ENCODE measurements at places on chromosomes 16 and 17. TPM values are rescaled to one million over a fixed set of nuclear protein-coding genes. Genes with fewer than 3 reads are reported as not detected.
A peak's percentile ranks its signal among the peaks of the same experiment; 100 is the strongest.

GRCh38 chr17:63609816-63610573 is 9.3 kb downstream of the TACO1 start:
- peaks cover 26% of the 10 kb centered on the region for H3K36me3 ChIP-seq
- H3K27me3 ChIP-seq = no peaks in the 10 kb centered on the region
- H3K4me1 ChIP-seq = no peaks in the 10 kb centered on the region
- no peak for DNase-seq
- no peak overlapping the region for H3K27ac ChIP-seq

Gene KRT33B
- total RNA-seq = not detected

DNA sequence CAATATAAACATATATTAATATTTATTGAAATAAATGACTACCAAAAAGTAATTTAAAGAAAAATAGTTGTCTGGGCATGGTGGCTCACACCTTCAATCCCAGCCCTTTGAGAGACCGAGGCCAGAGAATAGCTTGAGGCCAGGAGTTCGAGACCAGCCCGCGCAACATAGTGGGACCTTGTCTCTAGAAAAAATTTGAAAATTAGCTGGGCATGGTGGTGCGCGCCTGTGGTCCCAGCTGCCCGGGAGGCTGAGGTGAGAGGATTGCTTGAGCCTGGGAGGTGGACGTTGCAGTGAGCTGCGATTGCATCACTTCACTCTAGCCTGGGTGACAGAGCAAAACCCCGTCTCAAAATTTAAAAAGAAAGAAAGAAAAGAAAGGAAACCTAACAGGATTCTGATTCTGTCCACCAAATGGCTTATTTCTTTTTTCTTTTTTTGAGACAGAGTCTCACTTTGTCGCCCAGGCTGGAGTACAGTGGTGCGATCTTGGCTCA is 3.4 kb upstream of the BPTF start:
- H3K36me3 ChIP-seq = no peaks in the 10 kb centered on the region
- H3K27me3 ChIP-seq = no peaks in the 10 kb centered on the region
- no peak overlapping the region for H3K4me3 ChIP-seq
- H3K27ac ChIP-seq = no peak overlapping the region
- no peak for DNase-seq
- H3K4me1 ChIP-seq = peaks cover 9% of the 10 kb centered on the region

GRCh38 chr17:17167986-17168385 is 38.1 kb downstream of the PLD6 start:
- no peak overlapping the region for H3K4me3 ChIP-seq
- no peak overlapping the region for H3K27ac ChIP-seq
- peaks cover under 1% of the 10 kb centered on the region for H3K4me1 ChIP-seq
- no peak for DNase-seq
- H3K27me3 ChIP-seq = no peaks in the 10 kb centered on the region

Gene KRTAP9-4
- not detected for total RNA-seq

GRCh38 chr17:3647769-3648555 is 11.4 kb downstream of the CTNS start:
- H3K27me3 ChIP-seq = no peaks in the 10 kb centered on the region
- no peak overlapping the region for H3K4me3 ChIP-seq
- no peaks in the 10 kb centered on the region for H3K4me1 ChIP-seq

DNA sequence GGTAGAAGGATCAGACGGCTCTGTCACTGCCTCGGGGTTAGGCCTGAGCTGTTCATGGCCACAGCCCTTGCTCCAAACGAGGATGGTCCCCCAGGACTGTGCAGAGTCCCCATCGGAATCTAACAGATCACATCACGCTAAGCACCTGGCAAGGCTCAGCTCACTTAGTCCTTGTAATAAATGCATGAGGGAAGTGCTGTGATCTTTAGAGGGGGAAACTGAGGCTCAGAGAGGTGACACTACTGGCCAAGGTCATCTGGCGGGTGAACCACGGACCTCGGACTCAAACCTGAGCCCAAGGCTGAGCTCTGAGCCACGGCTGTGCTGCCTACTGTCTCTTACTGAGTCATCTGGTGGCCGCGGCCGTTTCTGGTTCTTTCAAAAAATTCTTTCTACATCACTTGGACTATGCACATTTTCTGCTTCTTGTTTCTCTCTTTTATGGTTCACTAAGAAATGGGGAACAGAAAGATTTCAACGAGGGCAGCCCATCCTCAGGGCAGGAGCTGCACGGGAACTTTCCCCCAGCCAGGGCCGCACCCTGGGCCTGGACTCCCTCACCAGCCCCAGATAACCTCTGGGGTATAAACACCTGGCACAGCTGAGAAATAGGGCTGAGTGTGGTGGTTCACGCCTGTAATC is 55.6 kb downstream of the COTL1 start:
- H3K36me3 ChIP-seq = no peaks in the 10 kb centered on the region
- no peak for DNase-seq
- H3K4me3 ChIP-seq = no peak overlapping the region
- H3K4me1 ChIP-seq = no peaks in the 10 kb centered on the region
- H3K27ac ChIP-seq = no peak overlapping the region

- H3K27ac ChIP-seq = no peak overlapping the region
- no peaks in the 10 kb centered on the region for H3K36me3 ChIP-seq
- peak; percentile 76 for DNase-seq
- no peak overlapping the region for H3K4me3 ChIP-seq
- H3K27me3 ChIP-seq = no peaks in the 10 kb centered on the region
- peaks cover 3% of the 10 kb centered on the region for H3K4me1 ChIP-seq
These were observed 40.5 kb downstream of the MYH3 start for GRCh38 chr17:10616502-10617119.

DNA sequence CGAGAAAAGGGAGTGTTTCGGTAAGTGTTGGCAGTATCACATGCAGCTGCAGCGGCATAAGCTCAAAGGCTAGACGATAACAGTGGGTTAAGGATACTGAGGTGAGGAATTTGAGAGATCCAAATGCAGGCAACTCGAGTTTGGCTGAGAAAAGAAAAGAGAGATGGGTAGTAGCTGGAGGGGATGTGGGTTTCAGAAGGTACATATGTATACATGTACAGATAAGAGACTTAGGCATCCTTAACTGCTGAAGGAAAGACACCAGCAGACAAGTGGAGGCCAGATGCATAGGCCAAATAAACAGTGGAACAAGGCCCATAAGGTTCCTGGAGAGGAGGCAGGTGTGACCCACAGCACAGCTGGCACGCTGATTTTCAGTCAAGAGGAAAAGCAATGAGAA is 86.6 kb upstream of the NETO2 start:
- H3K27me3 ChIP-seq = no peaks in the 10 kb centered on the region
- H3K36me3 ChIP-seq = no peaks in the 10 kb centered on the region
- H3K4me3 ChIP-seq = no peak overlapping the region
- no peak overlapping the region for H3K27ac ChIP-seq
- no peaks in the 10 kb centered on the region for H3K4me1 ChIP-seq

GRCh38 chr17:58120195-58120822 is 27.9 kb upstream of the OR4D1 start:
- H3K4me3 ChIP-seq = no peak overlapping the region
- no peak overlapping the region for H3K27ac ChIP-seq
- H3K27me3 ChIP-seq = no peaks in the 10 kb centered on the region
- H3K4me1 ChIP-seq = no peaks in the 10 kb centered on the region
- peak; percentile 64 for DNase-seq
- no peaks in the 10 kb centered on the region for H3K36me3 ChIP-seq

DNA sequence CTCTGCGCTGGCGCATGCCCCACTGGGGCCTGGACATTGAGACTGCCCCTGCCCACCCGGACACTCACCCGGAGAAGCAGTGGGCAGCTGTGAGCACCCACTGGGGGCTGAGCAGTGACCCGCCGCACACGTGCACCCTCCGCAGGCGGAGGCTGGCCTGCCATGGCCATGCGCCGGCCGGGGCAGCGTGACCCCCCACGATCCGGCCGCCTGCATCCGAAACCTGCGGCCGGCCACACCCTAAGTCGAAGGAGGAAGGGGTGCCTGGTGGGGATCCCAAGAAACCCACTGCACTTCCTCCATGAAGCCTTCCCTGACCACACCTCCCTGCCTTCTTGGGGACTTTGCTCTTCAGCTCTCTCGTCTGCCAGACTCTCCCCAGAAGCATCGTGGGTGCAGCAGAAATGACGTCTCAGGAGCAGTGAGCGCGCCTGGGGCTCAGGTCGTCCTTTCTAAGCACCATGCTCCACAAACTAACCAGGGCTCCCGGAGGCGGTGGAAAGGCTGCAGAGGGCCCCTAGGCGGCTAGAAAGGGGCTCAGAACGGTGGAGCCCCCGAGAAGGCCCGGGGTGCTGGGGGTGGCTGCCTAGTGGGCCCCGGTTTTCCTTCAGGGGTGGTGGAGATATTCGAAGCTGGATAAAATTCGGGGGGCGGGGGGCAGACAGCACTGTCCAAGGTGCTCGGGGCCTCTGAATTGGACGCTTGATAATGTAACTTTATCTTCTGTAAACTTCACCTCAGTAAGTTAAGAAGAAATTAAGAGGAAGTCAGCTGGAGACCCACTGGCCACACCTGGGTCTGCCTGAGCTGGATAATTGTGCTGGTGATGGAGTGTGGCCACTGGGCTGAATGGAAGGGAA is 1.5 kb downstream of the TPSG1 start:
- no peaks in the 10 kb centered on the region for H3K36me3 ChIP-seq
- H3K27ac ChIP-seq = no peak overlapping the region
- no peaks in the 10 kb centered on the region for H3K27me3 ChIP-seq
- no peaks in the 10 kb centered on the region for H3K4me1 ChIP-seq

DNA sequence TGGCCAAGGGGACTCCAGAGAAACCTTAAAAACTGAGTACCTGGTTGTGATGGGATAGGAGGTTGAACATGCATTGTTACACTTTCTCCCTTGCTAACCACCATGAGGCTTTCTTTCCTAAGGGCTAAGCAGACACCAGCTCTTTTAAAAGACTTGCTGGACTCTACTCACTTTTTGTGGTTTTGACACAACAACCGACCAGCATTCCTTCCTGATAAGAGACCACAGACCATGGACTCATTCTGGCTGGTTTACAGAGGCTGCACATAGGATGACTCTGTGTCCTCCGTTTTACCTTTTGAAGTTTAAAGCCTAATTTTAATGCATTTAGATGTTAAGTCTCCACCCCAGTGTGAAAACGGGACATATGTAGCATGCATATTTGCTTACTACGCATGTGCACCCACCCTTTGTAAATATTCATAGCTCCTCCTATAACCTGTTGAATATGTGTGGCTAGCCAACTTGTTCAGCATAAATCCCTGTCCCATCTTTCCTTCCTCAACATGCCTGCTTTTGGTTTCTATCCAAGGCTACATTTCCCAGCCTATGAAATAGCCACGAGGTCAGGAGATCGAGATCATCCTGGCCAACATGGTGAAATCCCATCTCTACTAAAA is 475.9 kb downstream of the GRIN2A start:
- H3K4me1 ChIP-seq = no peaks in the 10 kb centered on the region
- no peaks in the 10 kb centered on the region for H3K36me3 ChIP-seq
- H3K27ac ChIP-seq = no peak overlapping the region
- H3K4me3 ChIP-seq = no peak overlapping the region
- DNase-seq = no peak

Gene SPNS2
- total RNA-seq = 19.2 TPM

DNA sequence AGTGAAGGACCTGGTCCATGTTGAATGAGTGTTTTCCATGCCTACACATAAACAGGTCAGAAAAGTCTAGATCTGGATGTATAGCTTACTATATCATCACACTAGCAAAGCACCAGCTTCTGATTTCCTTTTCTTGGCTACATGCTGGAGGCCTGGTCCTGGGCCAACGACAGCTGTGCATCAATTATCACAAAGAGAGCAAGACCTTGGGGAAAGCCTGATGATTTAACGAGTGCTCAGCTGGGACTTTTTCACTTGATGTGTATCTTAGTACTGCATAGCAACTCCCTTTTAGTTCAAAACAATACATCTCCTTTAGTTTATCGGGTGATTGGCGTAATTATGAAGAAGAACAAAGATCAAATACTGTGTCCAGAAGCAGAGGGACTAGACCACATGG is 358.2 kb downstream of the KIF2B start:
- H3K4me3 ChIP-seq = no peak overlapping the region
- no peaks in the 10 kb centered on the region for H3K4me1 ChIP-seq
- H3K36me3 ChIP-seq = no peaks in the 10 kb centered on the region
- H3K27me3 ChIP-seq = no peaks in the 10 kb centered on the region
- H3K27ac ChIP-seq = no peak overlapping the region

DNA sequence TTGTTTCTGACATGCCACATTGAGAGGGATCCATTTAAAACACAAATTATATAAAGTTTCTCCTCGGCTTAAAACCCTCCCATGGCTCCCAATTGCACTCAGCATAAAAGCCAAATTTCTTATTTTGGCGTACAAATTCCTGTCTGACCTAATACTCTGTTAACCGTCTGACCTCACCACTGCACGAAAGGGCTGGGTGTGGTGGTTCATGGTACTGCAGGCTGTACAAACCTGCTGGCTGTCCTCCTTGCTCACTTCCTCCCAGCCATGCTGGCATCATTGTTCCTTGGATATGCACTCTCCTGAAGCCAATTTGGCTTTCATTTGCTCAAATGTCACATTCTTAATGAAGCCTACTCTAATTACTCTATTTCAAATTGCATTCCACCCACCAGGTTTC is 301.6 kb upstream of the C16orf82 start:
- H3K36me3 ChIP-seq = no peaks in the 10 kb centered on the region
- H3K4me1 ChIP-seq = no peaks in the 10 kb centered on the region
- no peak for DNase-seq
- H3K4me3 ChIP-seq = no peak overlapping the region

DNA sequence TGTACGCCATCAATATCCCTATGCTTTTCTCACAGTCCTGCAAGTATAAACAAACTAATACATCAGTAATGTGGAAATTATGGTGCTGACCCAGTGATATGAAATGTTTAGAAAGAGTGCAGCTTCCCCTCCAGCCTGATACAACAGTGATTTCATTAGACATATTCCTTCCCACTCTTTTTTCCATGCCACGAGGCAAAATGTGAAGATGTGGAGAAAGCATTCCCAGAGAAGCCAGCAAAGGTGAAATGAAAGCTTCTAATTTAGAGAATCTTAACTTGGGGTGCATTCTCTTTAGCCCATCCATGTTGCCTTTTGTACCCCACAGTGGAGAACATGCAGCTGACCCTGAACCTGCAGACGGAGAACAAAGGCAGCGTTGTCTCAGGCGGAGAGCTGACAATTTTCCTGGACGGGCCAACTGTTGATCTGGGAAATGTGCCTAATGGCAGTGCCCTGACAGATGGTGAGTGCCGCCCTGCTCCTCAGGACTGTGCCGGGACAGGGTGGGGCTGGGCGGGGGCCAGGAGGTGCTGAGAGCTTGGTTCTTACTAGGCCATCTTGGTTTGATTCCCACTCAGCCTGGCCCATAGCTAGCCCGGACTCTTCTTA is 77.8 kb downstream of the WWP2 start:
- peak; percentile 86 for DNase-seq
- peak overlapping the region; percentile 78 for H3K27ac ChIP-seq
- no peaks in the 10 kb centered on the region for H3K27me3 ChIP-seq
- H3K36me3 ChIP-seq = no peaks in the 10 kb centered on the region
- no peak overlapping the region for H3K4me3 ChIP-seq
- H3K4me1 ChIP-seq = peaks cover 69% of the 10 kb centered on the region

GRCh38 chr17:21167303-21167702 is 40.5 kb downstream of the DHRS7B start:
- no peaks in the 10 kb centered on the region for H3K36me3 ChIP-seq
- no peak overlapping the region for H3K4me3 ChIP-seq
- peak overlapping the region; percentile 61 for H3K27ac ChIP-seq

Gene SDK2
- 0.33 TPM for total RNA-seq

- H3K4me1 ChIP-seq = no peaks in the 10 kb centered on the region
- no peak overlapping the region for H3K4me3 ChIP-seq
- no peak overlapping the region for H3K27ac ChIP-seq
These were observed 754.6 kb upstream of the EEF2KMT start for GRCh38 chr16:5852151-5852550.

GRCh38 chr16:30009085-30009862 is 1.6 kb downstream of the DOC2A start:
- H3K36me3 ChIP-seq = no peaks in the 10 kb centered on the region
- peaks cover 29% of the 10 kb centered on the region for H3K4me1 ChIP-seq
- no peak overlapping the region for H3K4me3 ChIP-seq
